ENCODE measurements at places on chromosomes 4 and X.

DNA sequence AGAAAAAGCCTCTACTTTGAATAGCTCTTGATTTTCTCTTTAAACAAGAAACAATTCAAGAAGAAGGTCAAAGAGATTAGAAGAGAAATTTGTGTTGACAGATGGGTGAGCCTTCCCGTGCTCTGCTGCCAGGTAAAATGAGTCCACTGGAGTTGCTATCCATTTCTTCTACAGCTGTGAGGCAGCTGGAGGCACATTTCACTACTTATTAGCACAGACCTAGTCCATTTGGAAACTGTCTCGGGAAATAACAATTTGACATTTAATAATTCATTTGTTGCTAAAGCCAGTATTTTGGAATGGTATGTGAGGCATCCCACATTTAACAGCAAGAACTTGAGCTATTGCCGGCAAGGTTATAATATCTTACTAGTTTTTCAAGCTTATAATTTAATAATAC is 396.8 kb upstream of the GRIA3 start:
- no peak for DNase-seq

GRCh38 chrX:43175434-43175833 is 397.5 kb upstream of the PPP1R2C start:
- DNase-seq = no peak

GRCh38 chr4:152165146-152165545 is 370.7 kb downstream of the FBXW7 start:
- DNase-seq = no peak

DNA sequence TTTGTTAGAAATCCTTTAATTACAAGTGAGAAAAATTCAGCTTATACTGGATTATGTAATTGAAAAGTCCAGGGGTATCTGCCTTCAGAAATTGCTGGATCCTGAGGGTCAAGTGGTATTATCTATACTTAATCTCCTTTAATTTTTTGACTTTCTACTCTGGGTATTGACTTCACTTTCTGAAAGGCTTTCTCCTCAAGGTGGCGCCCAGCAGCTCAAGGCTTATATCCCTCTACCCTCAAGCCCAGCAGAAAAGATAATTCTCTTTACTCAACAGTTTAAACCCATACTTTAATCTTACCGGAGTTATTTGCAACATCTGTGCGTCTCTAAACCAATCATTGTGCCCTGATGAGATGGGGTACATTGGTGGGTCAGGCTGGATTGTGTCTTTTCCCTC is 129.5 kb downstream of the LARP7 start:
- no peak for DNase-seq

DNA sequence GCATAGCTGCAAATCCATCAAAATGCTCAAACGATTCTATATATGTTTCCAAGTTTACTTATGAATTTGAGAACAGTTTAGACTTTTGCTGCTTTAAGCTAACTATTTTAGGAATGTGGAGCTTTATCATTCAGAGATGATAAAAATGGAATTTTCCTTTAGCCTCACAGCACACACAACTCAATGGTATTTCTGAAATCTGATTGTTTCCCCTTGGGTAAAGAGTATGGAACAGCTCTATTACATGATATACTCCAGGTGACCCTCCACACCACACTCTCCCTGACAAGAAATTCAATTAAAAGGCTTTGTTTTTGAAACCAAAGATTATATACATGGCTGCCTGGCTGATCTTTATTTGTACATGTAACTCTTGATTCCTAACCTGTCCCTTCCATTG is 120.0 kb downstream of the LUZP4 start:
- DNase-seq = no peak

Data from activated gamma-delta T cell treated with Interleukin-2 at 50 U/mL for 16 hours (primary cell).